ENCODE measurements at places on chromosomes 13 and 19.

- peak; percentile 82 for DNase-seq
These were observed 21.9 kb downstream of the GRIN2D start for GRCh38 chr19:48415395-48415794.

GRCh38 chr19:17001603-17002183 is 24.9 kb downstream of the CPAMD8 start:
- peak; percentile 63 for DNase-seq

- DNase-seq = no peak
These were observed 524.6 kb downstream of the EFNB2 start for GRCh38 chr13:106010836-106011235.

GRCh38 chr19:14158276-14159023 is 22.1 kb upstream of the ASF1B start:
- DNase-seq = no peak

DNA sequence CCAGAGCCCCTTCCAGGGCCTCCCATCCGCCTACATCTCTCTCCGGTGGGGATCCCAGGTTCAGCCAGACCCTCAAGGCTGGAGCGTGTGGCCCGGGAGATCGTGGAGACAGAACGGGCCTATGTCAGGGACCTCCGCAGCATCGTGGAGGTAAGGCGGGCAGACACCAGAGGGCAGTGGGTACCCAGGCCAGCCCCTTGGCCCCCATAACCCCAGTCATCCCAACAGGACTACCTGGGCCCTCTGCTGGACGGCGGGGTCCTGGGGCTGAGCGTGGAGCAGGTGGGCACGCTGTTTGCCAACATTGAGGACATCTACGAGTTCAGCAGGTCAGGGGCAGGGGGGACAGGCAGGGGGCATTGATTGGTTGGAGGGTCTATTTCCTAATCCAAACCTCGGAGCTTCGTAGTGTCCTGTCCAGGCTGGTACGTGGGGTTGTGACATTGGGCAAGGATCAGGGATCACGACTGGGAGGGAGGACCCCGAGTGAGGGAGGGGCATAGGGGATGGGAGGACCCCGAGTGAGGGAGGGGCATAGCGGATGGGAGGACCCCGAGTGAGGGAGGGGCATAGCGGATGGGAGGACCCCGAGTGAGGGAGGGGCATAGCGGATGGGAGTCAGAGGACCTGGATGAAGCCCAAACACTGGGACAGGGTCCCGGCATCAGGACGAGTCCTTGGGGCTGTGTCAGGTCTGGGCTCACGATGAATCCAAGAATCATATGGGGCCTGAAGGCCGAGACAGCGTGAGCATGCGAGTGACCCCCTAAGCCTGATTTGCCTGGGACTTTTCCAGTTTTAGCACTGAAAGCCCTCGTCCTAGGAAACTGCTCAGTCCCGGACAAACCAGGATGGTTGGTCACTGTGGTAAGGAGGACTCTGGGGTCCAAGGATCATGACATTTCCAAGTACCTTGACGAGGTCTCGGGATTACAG is 2.9 kb downstream of the PLEKHG2 start:
- no peak for DNase-seq

GRCh38 chr13:65926750-65927171 is 1303.4 kb downstream of the PCDH9 start:
- DNase-seq = no peak

GRCh38 chr13:35675651-35676050 is 199.2 kb upstream of the MAB21L1 start:
- no peak for DNase-seq

GRCh38 chr19:47673426-47673825 is 39.8 kb upstream of the EHD2 start:
- DNase-seq = no peak

DNA sequence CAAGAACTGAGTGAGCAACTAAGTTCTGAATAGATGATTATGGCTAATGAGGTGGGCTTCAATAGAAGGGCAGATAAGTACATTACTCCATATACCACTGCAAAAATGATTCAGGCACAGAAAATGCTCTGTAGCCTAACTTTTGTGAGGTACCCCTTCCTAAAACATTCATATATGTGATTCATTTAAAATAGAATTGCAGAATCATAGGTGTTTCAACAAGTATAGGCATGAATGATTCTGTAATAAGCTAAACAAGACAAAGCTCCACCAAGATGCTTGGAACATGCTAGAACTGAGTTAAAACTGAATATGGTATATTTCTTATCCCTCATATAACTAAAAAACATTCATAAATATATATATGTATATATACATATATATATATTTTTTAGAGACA is 12.1 kb downstream of the KBTBD7 start:
- no peak for DNase-seq

DNA sequence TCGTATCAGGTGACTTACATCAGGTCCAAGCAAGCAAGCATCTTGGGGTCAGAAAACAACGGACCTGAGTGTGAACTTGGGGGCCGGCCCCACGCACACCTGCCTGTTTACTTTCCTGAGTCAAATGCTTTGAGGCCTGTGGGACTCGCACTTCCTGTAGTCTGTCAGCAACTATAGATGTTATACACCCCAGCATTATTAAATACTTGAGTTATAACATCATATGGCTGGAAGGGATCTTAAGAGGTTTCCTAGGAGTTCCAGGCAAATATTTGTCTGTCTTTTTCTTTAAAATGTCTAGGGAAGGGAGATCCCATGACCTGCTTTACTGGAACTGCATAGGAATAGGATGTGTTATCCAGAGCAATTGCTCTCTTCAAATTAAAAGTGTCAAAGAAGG is 280.6 kb downstream of the SHISA2 start:
- no peak for DNase-seq

DNA sequence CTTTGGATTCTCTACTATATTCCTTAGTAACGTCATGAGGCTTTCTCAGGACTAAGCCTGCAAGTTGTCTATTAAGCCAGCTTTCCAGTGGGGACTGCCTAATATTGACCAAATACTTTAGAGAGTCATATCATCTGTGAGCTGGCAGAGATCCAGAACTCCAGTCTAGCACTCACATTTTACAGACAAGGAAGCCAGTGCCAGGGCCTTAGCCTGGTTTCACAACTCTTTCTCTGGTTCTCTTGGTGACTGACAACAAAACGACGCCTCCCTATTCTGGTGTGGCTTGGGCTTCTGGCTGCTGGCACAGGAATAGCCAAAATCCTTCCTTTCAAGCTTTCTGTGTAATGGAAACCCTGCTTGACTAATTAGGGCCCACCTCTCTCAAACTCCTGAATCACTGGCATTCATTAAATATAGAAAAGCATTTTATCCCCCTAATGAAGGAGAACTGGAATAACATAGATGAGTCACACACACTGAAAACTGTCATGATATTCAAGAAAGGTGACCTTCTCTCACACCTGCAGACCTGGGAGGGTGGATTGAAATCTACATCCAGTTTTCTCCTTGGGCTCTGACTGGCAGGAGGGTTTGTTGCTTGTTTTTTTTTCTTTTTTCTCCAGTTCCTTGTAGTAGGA is 75.2 kb upstream of the UBL3 start:
- no peak for DNase-seq

DNA sequence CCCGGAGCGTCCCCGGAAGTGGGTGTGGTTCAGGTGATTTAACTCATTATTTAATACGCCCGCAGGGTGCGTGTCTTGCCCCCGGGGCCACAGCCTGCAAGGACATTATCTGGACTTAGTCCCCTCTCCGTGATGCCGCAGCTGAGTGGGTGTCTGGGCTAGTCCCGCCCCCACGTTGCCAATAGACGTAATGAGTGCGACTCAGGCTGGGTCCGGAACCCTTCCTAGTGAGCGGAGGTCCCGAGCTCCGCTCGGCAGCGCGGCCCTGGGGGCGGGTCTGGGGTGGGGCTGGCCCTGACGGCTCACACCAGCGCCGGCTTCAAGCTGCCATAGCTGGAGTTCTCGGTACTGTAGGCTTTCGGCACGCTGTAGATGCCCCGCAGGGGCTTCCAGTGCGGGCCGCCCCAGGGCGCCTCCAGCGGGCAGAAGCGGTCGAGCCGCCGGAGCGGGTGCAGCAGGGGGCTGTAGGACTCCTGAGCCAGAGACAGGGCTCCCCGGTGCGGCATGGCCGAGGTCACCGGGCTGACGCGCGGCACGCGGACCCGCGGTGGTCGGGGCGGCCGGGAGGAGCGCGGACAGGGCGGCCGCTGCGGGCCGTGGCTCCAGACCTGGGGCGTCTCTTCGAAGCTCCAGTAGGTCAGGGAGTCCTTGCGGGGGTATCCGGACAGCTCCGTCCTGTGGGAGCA is 918 bp upstream of the LHB start:
- DNase-seq = peak; percentile 56

- no peak for DNase-seq
These were observed 934.3 kb downstream of the DIAPH3 start for GRCh38 chr13:59229401-59229800.

- no peak for DNase-seq
These were observed 51.9 kb downstream of the SLAIN1 start for GRCh38 chr13:77749344-77749880.

GRCh38 chr19:39839678-39840327 is 5.8 kb upstream of the DYRK1B start:
- no peak for DNase-seq

DNA sequence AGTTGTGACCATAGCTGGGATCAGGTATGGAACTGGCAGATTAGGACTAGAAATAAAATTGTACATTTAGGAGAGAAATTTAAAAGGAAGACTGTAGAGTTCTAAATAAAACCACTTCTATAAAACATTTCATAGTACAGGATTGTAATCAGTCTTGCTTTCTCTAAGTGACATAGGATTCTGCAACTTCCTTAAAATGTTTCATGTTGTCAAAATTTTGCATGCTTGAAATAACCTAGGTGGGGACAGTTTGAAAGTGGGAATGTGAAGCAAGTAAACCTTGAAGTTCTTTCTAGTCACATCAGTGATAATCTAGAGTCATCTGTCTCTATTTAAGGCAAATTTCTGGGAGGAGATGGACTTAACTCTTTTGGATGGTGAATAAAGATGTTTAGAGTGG is 6.7 kb downstream of the TM9SF2 start:
- DNase-seq = no peak

DNA sequence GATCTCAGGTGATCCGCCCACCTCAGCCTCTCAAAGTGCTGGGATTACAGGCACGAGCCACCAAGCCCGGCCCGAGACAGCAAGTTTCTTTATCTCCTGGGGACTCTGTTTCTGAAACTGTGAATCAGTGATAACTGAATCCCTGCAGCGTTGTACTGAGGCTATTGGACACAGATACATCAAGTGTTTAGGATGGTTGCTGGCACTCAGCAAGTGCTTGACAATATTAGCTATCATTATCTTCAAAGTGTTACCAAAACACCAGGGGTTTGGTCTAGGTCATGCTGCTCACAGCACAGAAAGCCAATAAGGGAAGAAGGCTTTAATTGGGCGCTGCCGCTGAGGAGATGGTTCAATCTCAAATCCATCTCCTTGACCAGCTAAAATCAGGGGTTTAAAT is 20.5 kb upstream of the PNMA8C start:
- DNase-seq = no peak

DNA sequence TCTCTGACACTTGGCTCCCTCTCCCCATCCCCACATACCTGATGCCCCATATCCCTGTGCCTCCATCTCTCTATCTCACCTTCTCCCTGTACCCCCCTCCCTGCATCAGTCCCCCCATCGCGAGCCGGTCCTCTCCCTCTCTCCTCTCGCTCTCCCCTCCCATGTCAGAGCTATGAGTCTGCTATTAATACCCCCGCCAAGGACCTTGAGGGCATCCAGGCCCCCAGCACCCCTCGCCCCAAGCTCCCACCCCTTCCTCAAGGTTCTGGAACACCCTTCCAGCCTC is 1.6 kb downstream of the GRIN2D start:
- no peak for DNase-seq

- peak; percentile 79 for DNase-seq
These were observed at the start of gene IL27RA for GRCh38 chr19:14031719-14032480. Gene IL27RA, plus strand, starts transcription at chr19:14031762. Its CDS starts 111 bp downstream, at chr19:14031873.

- DNase-seq = no peak
These were observed 1.9 kb downstream of the SLITRK6 start for GRCh38 chr13:85797311-85797710.

GRCh38 chr13:51523082-51523518 is 61.2 kb upstream of the WDFY2 start:
- no peak for DNase-seq

GRCh38 chr19:14090509-14091080 is at the start of gene SAMD1:
Gene SAMD1, minus strand, starts transcription at chr19:14090751.
- peak; percentile 79 for DNase-seq

GRCh38 chr19:862581-863314 is 3.3 kb downstream of the CFD start:
- peak; percentile 75 for DNase-seq

GRCh38 chr19:6065685-6066374 is 44.5 kb downstream of the RFX2 start:
- DNase-seq = no peak

DNA sequence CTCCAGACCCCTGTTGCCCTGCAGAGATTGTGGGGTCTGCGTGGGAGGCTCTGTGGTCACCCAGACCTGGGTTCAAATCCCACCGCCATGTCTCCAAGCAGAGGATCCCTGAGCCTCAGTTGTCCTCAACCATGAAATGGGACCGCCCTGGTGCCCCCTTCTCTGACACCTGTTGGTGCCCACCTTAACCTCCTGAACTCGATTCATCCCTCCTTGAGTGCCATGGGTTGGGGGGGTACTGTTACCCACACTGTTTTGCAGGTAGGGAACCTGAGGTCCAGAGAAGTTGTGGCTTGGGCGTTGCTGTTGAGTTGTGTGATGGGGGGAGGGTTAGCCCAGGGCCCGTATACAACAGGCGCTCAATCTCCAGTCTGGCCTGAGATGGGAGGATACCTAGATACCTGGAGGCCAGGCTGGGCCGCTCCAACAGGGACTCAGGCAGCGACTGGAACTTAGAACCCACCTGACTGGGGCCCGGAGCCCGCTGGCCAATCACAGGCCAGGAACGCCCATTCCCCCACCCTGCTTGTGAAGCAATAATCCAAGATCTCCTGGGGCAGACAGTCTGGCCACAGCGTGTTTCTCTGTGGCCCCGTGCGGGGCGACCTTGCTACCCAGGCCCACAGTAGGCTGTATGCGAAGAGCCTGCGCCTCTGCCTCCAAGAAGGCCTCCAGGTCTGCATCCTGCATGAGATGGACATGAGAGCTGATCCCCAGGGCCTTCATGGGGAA is 2.8 kb downstream of the ARID3A start:
- no peak for DNase-seq

- no peak for DNase-seq
These were observed 5.6 kb downstream of the TLE6 start for GRCh38 chr19:2982983-2983350.

GRCh38 chr13:52929846-52930245 is 81.4 kb upstream of the PCDH8 start:
- DNase-seq = no peak

GRCh38 chr19:4506449-4507149 is 11.7 kb downstream of the PLIN4 start:
- DNase-seq = no peak

DNA sequence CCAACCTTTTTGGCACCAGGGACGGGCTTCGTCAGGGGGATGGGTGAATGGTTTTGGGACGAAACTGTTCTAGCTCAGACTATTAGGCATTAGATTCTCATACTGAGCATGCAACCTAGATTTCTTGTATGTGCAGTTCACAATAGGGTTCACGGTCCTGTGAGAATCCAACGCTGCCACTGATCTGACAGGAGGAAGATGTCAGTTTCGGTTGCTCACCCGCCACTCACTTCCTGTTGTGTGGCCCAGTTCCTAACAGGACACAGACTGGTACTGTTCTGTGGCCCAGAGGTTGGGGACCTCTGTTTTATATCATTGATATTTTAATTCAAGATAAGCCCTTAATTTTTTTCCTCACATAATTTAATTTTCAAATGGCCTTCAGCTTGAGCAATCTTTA is 26.7 kb upstream of the TDRD3 start:
- no peak for DNase-seq

GRCh38 chr13:87669379-87669978 is 1.7 kb upstream of the SLITRK5 start:
- no peak for DNase-seq
